ENCODE measurements at places on chromosomes 1 and 21.

GRCh38 chr1:62384276-62385005 is 52.4 kb upstream of the USP1 start:
- no peak for DNase-seq

DNA sequence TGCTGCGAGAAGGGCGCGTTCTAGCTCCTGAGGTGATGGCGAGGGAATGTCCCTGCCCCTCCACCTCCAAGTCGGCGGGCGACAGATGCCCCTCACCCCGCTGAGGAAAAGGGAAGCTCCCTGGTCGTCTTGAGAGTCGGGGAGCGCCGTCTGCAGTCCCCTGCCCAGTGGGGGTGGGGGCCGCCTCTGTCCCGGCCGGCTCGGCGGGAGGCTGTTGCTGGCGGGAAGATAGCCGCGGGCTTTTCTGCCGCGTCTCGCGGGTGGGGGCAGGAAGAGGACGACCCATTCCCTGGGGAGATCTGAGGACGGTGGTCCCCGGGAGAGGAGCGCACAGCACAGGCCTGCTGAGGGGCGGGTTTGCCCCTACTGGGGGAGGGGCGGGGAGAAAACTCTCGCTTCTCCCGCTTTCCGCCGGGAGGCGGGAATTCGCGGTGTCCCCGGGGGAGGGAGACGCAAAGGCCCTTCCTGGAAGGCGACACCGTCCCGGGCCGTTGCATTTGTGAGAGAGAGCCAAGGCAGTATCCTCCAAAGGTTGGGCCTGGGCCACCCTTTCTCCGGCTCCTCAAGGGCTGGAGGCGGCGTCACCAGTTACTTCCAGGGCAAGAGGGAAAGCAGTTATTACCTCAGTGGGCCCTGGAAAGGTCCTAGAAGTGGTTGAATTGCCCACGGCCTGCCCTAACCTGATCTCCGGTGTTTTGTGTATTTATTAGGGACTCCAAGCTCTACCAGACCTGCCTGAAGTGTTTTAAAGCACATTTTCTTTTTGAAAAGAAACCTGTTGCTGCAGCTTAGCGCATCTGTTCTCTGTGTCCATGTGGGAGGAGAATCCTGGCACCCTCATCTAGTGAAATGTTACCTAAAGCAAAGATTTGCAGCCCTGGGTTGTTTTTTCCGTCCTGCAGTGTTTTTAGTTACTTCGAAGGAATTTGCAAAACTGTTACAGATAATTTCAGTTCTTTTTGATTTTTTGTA is 648 bp downstream of the S100PBP start:
- DNase-seq: no peak

DNA sequence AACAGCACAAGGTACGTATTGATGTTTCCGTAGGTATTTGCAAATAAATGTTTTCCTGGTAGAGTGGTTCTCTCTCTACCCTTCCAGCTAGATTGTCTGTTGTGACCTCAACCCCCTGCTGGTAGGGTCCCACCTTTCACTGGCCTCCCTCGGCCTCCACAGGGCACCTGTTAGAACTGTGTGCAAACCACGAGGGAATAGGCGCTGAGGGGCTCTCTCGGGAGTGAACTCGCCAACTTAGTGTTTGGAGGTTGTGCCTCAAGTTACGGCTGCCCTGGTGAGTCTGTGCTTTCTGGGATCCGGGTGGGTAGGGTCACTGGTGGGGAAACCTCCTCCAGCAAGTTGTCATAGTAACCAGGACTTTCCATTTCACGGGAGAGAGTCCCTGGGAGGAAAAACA is 204.7 kb upstream of the EDN2 start:
- DNase-seq: no peak

DNA sequence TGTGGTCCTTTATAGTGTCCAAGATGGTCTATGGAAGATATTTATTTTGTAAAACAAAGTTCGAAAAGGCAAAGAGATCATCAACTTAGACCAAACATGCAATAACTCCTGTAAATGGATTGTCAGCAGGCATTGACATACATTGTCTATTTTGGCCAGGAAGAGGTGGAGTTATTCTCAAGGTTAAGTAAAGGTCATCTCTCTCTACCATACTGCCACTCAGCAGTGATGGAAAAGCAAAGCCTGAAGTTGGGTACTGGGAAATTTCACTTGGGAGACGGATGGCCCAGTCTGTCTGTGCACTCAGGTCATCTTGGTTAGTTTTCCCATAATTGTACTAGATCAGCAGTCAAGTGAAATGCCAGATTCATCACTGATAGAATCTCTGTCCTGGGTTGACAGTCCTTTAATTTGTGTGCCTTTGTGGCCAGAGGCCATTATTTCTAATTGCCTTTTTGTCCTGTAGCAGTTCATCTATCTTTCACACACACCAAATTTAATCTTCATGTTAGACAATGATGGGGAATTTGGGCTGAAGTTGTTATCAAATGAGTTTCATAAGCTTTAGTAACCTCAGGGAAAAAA is 17.5 kb downstream of the PIGP start:
- no peak for DNase-seq

DNA sequence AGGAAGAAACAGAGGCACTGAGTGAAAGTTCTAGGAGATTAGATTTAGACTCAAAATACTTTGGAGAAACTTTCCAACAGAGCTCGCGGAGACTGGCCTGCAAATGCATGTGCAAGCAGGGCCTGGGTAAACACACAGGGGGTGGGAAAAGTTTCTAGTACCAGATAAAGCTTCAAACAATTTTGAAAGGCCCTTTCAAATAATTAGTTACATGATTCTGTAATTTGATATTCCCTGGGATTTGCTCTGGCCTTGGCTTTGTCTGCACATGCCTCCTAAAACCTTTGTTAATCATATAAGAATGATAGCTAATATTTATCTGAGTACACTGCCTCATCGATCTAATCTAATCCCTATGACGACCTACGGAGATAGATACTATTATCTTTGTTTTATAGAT is 31.3 kb downstream of the VTCN1 start:
- DNase-seq: no peak

DNA sequence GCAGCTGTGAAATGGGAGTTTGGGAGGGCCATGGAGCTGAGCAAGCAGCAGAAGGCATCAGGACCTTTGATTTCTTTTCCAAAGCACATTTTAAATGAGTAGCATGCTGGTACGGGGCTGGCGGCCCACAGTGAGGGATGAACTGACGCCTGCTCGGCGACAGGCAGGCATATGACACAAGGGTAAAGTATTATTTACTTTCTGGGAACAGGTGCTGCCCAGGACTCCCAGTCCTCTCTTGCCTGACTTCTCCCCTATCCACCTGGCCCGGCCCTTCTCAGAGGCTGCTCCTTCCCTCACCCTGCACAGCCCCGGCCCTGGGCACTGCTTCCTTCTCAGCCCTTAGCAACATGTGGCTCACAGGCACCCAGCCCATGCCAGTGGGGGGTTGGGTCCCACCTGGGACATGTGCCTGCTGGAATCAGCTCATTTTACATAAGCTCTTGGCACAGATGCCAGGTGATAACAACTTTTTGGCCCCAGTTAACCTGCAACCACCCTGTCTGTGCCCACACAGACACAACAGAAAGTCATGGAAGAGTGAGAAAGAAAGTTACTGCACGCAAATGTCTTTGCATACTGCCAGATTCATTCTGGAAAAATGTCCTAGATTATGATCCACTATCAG is 112.3 kb upstream of the GADD45A start:
- DNase-seq: no peak

DNA sequence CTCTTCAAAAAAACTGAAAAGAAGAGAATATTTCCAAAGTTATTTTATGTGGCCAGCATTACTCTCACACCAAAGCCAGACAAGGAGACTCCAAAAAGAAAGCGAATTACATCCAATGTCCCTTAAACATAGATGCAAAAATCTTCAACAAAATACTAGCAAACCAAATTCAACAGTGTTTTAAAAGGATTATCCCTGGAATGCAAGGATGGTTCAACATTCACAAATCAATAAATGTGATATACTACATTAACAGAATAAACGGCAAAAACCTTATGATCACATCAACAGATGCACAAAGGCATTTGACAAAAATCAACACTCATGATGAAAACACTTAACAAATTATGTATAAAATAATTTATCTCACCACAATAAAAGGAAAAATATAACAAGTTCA is 207.8 kb downstream of the DENND1B start:
- no peak for DNase-seq

DNA sequence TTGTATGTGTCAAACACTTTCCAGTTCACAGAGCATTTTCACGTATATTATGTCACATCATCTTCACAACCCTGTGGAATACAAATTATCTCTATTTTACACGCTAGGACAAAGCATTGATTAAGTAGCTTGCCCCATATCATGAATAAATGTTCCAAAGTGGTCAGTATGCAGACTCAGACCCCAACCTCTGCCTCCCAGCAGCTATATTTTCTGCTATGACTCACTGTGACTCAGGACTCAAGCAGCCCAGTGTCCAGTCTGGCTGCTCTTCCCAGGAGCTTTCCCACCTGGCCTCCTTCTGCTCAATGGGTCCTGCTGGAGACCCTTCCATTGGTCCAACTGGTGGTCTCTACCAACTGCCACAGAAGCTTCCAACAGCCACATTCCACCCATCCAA is 56.0 kb upstream of the RAP1A start:
- DNase-seq: no peak

DNA sequence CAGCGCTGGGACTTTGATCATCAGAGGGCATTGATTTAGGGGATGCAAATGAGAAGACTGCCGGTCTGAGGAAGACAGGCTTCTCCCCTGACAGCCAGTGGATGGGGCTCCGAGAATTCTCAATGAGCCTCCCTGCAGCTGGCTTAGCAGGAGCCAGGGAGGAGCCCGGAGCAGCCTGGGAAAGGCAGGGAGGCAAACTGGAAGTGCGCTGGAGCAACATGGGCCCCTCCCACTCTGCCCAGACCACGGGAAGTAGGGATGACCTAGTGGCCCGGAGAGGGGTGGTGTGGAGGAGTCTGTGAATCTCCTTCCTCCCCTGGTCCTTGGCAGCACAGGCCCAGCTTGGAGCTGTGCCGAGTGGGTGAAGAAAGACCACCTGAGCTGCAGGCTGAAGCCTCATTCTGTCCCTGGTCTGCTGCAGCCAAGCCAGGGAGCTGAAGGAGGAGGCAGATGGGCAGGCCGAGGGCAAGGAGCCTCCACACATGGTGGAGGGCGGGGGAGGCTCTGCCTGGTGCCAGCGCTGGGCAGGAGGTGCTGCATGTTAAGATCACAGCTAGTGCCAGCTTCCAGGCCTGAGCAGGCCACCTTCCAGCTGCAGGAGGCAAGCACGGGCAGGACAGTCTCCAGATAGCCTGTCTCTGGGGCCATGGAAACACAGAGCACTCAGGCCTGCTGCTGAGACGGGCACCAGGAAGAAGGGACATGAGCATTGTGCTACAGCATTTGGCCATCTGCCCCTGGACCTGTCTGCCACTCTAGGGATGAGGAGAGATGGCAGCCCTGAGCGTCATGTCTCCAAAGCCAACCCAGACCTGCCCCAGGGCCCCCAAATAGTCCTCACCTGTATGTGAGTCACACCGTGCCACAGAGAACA is 12.2 kb upstream of the CLSTN1 start:
- no peak for DNase-seq

- no peak for DNase-seq
Observed at GRCh38 chr1:221440658-221441057, 301.2 kb downstream of the DUSP10 start.

- DNase-seq: no peak
Observed at GRCh38 chr1:165799387-165799786, 28.0 kb upstream of the UCK2 start.

DNA sequence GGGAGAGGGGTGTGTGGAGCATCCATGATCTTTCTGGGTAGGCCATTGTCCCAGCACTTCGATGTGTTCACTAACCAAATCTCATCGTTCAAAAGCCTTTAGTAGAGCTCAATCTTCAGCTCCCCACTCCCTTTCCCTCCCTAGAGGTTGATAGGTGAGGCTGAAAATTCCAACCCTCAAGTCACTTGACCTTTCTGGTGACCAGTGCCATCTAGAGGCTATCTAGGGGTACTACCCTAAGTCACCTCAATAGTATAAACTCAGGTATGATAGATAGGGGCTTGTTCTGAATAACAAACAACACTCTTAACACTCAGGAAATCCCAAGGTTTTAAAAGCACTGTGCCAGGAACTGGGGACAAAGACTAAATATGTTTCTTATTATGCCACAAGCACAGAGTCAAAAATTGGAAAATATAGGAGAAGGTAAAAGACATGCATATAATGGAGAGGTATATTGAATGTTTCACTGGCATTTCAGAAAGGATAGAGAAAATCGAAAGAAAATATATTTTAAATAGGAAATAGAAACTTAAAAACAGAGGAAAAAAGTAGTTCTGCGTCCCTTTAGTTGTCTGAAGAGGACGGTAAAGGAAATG is 42.9 kb upstream of the CD53 start:
- peak; percentile 1 for DNase-seq

- no peak for DNase-seq
Observed at GRCh38 chr1:51000160-51000559, 30.1 kb downstream of the CDKN2C start.

DNA sequence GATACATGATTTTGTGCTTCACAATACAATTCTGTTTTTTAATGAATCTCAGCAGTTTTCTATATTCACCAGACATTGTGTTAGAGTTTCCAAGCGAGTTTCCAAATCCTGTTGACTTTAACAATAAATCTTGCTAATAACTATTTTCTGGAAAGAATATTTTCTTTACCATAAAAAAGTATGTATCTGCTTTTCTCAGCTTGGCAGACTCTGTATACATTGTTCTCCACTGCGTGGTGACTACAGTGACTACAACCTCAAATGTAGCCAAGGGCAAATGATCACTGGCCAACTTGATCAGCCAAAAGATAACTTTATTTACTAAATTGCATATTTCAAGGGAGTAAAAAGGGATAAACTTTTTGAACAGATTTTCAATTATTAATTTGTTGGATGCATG is 325.9 kb upstream of the ADAMTS5 start:
- DNase-seq: no peak

DNA sequence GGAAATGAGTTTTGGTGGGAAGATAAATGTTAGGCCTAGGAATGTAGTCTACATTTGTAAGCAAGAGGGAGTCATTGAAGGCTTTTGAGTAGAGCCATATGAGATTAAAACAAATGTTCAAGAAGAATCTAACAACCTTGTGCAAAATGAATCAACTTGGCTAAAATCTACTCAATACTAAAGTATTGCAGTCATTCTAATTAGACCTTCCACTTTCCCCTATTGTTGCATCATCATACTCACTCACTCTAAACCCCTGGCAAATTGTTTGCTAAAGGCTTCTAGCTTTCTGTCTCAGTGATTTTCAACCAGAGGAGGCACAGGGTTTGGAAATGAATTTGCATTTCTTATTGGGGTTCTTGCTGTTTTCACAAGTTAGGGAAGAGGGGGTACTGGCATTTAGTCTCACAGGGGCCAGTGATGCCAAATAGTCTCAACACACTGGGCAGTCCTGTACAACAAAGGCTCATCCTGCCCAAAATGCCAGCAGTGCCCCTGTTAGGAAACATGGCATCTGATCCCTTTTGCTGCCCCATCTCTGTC is 85.3 kb downstream of the SEC16B start:
- no peak for DNase-seq

DNA sequence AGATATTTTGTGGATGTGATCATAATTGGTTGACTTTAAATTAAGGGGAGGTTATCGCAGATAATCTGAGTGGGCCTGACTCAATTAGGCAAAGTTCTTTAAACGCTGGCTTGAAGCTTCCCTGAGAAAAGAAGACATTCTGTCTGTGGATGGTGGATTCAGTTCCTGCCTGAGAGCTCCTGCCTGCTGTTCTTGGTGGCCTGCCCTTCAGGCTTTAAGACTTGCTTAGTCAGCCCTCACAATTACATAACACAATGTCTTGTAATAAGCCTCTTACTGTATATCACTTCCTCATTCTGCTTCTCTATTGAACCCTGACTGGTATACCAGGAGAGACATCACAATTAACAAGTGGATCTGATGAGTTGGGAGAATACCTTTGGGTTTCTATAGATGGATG is 50.2 kb downstream of the KCNJ6 start:
- no peak for DNase-seq
